ENCODE measurements at places on chromosomes 13 and 19. TPM values are rescaled to one million over a fixed set of nuclear protein-coding genes. Genes with fewer than 3 reads are reported as not detected.

GRCh38 chr13:97372936-97373335, 61.0 kb upstream of the RAP2A start:
- DNase-seq: no peak

DNA sequence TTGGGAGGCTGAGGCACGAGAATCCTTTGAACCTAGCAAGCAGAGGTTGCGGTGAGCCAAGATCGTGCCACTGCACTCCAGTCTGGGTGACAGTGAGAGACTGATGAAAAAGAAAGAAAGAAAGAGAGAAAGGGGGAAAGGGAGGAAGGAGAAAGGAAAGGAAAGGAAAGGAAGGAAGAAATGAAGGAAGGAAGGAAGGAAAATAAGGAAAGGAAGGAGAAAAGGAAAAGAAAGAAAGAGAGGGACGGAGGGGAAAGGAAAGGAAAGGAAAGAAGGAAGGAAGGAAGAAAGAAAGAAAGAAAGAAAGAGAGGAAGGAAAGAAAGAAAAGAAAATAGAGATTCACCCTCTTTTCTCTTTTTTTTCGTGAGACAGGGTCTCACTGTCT, 8.7 kb downstream of the PDE4A start:
- no peak for DNase-seq

GRCh38 chr13:110379905-110380341, 72.8 kb downstream of the COL4A2 start:
- no peak for DNase-seq

Gene ZNF563
- total RNA-seq: 6.3 TPM
